ENCODE measurements at places on chromosomes 6 and 20.

DNA sequence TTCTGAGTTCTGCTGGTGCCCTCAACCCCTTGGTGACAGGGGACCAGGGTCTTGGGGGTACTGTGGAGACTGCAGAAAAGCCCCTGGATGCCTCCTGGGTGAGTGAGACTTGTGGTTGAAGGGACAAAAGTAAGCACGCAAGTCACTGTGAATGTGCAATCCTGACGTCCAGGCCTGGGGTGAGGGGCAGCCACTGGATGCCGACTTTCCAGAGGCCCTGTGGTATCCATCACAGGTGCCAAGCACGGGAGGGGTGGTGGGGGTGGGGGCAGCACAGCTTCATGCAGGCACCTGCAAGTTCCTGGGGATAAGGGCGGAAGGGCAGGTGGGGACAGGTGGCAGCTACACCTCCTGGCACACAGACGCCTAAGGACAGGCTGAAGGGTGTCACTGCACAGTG, 20.1 kb upstream of the UBE2V1 start:
- no peak for DNase-seq

DNA sequence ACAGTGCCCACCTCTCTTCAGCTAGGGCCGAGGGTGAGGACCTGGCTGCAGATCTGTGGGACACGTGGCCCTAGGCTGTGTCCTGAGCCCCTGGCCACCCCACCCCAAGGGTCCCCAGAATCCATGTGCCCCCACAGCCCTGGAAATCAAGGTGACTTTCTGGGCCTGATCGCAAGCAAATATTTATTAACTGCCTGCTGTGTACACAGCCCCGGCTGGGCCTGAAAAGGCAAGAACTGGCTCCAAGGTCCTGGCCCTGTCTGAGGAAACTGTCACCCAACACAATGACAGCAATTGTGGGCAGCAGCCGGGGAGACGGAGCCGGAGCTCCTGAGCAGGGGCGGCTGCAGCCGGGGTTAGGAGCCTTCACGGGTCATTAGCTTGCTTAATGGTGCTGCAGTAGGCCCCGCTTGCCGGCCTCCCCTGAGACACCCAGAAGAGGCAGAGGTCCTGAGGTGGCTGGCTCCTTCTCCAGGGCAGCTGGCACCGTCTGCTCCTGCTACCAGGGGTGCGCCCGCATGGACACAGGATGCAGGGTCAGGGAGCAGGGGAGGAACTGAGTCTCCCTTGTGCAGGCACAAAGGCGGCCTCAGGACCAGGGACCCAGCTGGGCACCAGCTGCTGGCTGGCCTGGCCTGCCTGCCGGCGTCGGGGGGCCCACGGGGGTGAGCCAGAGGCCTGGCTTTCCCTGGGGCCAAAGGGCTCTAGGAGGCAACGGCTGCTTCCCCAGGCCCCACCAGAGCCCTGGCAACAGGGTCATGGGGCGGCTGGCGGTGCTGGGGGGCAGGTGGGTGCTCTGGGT, 24.1 kb downstream of the NPEPL1 start:
- DNase-seq = peak; percentile 26

DNA sequence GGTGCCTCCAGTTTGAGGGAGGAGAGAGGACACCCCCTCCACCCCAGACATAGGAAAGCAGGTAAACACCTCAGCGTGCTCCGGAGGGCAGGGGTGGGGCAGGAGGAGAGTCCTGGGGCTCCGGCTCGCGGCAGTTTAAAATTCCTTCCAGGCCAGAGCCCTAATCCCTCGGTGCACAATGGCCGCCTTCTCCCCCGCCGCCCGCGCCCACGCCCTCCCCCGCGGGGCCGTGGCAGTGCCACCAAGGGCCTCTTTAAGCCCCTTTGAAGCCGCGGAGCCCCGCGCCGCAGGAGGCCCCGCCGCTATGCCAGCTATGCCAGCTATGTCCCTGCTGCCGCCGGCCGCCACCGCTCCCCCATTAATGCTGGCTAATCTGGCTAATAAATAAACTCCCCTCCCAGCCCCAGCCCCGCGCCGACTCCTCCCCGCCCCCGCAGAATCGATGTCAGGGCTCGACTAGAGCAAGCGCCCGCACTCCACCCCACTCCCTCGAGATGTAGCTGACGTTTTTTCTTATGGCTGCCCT, 125.1 kb downstream of the MRPL14 start:
- DNase-seq = no peak

DNA sequence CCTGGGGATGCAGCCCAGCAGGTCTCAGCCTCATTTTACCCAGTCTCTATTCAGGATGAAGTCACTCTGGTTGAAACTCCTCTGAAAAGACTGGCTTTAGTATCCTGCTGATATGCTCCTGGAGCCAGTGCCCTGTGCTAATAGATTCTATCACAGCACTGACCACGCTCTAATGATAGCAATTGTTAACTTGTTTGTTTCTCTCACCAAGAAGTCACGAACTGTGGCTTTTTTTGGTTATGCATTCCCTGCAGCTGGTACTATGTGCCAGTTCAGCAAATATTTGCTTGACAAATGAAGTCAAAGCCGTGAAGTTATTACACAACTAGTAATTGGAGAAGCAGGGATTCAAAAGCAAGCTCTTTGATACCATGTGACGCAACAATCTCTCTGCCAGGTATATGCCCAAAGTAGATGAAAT, 754.6 kb downstream of the KIF16B start:
- DNase-seq = no peak

GRCh38 chr6:126529637-126530362, 189.9 kb downstream of the CENPW start:
- DNase-seq = no peak

GRCh38 chr6:18323935-18324705, 59.8 kb upstream of the DEK start:
- DNase-seq = no peak

GRCh38 chr20:16528078-16528477, 45.2 kb downstream of the KIF16B start:
- DNase-seq = no peak

DNA sequence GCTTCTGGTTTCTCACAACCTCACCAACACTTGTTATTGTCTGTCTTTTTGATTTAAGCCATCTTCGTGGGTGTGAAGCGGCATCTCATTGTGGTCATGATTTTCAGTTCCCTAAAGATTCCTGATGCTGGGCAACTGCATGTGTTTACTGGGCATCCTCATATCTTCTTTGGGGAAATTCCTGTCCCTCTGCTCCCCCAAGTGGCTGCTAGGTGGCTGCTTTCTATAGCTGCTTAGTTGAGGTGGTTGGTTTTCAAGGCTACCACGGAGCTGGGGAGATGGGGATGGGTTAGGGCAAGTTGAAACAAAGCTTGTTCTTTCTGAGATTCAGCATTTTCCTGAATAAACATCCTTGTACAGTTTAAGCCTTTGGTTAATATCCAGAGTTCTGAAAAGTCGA, 403.9 kb upstream of the SULF2 start:
- no peak for DNase-seq

GRCh38 chr20:49886571-49887213, 28.6 kb downstream of the SPATA2 start:
- no peak for DNase-seq

DNA sequence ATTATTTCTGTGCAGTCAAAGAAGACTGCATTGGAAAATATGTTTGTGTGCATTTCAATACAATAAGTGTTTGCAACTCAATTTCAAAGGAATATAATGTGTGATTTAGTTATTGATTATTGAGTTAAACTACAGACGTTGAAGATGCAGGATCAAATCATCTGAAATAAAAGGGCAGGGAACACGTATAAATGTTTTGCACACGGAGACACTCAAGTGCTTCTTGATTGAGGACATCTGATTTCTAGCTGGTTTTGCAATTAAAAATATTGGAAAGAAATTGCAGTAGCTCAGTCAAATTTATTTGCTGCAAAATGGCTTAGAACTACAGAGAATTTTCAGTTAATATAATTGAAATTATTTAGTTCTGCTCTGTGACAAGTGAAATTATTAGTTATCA, 412.7 kb downstream of the UTRN start:
- no peak for DNase-seq

GRCh38 chr6:127968394-127968793, 67.5 kb upstream of the THEMIS start:
- DNase-seq = no peak

GRCh38 chr20:33730946-33731692, 677 bp upstream of the ZNF341 start:
- no peak for DNase-seq

DNA sequence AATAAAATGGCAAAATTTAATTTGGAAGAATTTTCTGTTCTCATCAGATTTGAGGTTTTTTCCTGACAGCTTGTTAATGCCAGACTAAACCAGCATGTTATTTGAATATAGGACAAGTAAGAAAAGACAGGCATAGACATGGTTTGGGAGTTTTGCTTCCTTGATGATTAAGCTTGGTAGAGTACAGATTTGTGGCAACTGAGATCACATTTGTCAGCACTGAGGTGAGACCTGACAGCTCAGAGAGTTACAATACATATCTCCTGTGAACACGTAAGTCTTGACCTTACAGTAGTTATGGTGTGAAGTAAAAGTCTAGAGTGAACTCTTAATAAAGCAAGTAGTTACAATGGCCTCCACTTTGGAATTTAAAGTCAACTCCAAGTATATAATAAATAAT, 34.5 kb downstream of the CENPW start:
- DNase-seq = no peak

GRCh38 chr6:113595911-113596376, 261.2 kb upstream of the MARCKS start:
- DNase-seq = no peak

DNA sequence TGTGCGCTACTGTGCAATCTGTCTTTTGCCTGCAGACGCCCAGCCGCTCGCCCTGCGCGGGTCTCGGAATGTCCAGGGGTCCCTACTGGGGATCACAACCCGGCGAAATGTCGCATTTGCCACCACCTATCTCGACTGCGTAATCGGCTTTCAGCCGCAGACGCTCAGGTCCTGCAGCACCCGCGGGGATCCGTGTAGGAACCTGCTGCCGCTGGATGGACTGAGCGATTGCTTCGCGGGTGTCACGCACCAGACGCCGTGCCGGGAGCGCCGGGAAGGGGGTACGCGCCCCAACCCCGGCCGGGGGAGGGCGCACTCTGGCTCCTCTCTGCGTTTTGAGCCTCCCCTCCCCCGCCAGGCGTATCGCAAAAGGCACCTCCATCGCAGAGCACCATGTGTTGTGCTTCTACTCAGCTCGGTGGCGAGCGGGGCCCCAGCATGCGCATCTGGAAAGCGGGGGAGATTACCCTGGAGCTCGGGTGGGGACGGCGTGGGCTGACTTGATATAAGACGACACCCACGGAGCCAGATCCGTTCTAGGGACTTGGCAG, 747 bp upstream of the PTPRA start:
- DNase-seq = peak; percentile 58

GRCh38 chr6:24401458-24401857, 1.3 kb upstream of the MRS2 start:
- no peak for DNase-seq

- no peak for DNase-seq
Measured at GRCh38 chr20:39936401-39936800, 752.6 kb downstream of the MAFB start.

DNA sequence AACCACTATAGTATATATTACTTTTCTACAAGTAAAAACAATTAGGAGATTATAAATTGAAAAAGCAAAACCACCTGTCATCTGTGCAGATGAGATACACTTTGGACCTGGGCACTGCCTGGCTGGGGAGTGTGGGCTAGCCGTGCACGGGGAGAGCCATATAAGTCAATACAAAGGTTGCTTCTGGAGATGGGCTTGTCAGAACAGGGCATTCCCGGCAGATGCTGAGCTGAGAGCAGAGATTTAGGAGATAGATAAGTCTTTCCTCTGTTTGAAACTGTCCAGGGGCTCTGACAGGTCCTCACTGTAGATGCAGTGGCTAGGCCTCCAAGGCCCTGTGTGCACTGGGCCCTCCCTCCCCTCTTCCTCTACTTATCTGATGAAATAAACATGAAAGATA, 34.5 kb downstream of the CD164 start:
- no peak for DNase-seq

GRCh38 chr6:33988121-33989015, 157.5 kb downstream of the GRM4 start:
- no peak for DNase-seq

DNA sequence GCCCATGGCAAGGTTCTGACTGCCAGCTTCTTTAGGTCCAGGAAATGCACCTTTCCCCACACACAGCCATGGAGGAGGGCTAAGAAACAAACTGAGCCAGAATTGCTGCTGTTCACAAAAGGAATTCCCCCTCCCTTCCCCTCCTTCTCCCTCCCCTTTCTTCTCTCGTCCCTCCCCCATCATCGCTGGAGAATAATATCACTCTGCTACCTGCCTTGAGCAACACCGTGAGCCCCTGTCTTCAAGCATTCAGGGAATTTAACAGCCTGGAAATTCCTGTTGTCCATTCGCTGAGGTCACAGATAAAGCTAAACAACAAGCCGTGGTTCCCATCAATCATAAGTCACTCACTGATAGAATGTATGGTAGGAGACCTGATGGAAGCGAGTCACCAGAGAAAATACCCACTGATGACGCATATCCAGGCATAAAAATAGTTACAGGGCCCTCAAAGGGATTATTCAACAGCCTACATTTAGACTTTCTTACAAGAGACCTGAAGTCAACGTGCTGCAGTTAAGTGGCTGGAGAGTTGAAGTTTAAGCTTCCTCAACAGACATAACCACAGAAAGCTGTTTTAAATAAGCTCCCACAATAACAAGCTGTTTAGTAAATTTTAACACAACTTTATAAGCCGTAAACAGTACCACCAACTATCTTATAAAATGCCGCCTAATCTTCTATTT, 59.7 kb downstream of the HIVEP2 start:
- no peak for DNase-seq

DNA sequence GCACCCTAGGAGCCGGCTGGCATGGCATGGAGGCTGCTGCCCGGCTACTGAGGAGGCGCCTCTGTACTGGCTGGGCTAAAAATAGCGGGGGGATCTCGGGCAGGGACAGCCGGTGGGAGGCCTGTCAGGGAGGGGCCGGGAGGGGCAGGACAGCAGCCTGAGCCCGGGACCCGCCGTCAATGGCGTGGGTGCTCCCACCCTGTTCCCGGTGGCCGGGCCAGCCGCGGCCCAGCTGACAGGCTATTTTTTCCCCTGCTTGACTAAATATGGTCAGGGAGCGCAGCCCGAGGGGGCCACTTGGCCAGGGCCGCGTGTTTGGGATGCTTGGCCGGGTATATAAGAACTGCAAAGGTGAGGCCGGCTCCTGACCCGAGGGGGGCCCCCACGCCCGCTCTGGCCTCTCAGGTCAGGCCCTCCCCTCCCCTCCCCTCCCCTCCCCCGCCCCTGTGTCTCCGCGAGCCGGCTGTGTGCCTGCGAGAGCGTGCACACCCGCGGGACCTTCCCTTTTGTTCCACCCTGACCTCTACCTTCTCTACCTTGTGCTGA, 74.4 kb upstream of the GATA5 start:
- DNase-seq = no peak

DNA sequence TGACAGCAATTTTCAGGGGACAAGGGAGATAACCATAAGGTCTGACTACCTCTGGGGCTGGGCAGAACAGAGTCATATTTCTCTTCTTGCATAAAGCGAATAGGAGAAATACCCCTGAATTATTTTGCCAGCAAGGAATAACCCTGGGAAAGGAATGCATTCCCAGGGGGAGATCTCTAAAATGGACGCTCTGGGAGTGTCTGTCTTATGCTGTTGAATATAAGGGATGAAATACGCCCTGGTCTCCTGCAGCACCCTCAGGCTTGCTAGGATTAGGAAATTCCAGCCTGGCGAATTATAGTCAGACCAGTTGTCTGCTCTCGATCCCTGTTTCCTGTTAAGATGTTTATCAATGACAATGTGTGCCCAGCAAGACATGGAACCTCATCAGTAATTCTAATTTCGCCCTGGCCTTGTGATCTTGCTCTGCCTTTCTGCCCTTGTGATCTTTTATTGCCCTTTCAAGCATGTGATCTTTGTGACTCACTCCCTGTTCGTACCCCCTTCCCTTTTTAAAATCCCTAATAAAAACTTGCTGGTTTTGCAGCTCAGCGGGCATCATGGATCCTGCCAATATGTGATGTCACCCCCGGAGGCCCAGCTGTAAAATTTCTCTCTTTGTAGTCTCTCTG, 221.6 kb upstream of the HS3ST5 start:
- DNase-seq = no peak
